ENCODE measurements at places on chromosomes 2 and 18.

DNA sequence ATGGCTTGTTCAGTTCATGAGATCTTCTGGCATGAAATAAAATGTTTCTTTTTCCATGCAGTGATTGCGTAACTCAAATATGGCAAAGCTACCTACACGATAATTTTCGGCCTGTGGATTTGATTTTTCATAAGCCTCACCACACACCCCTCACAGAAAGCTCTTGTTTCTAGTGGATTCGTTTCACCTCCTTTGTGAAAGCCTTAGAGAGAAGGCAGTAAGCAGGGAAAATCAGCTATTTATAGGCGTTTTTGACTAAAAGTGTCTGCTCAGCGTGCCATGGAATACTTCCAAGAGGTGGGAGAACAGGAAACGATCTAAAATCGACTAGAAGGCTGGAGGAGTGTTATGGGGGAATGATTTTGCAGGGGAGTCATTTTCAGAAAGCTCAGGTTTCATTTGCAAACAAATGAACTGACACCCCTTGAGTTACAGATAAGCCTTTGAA is 417.9 kb downstream of the TGIF1 start:
- no peak for DNase-seq
- H3K4me1 ChIP-seq = no peaks in the 10 kb centered on the region
- no peaks in the 10 kb centered on the region for H3K36me3 ChIP-seq
- H3K27ac ChIP-seq = no peak overlapping the region
- H3K27me3 ChIP-seq = peaks cover 12% of the 10 kb centered on the region

DNA sequence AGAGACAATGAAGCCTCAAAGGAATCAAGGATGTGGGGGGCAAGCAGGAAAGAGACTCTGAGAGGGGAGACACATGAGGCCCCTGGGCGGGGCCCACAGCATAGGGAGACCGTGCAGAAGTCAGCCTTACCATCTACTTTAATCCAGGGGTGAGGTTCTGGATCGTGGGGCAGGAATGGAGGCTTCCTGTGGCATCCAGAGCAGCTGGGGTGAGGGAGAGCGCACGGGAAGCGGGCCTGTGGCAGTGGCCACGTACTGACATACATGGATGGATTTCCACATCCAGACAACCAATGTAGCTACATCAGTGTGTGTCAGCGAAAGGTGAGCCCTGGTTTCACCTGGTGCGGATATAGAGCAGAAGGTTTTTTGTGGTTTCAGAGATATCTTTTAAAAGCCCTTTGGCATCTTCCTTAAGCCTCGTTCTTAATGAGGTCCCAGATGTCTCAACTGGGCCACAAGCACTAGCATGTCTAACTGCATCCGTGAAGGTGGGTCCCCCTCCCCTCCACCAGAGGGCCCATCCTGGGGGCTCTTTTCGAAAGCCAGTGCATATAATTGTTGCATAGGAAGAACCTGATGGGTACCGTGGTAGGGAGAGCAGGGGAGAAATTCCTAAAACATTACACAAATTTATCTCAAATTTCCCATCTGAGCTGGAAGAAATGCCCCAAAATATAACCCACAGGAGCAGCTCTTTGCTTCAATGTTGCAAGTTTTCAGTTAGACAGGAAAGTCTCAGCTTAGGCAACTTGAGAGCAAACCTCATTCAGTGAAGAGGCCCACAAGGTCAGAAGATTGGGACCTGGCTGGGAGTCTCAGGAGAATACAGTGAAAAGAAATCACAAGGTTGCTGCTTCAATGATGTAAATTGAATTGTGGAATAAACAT is 90.9 kb downstream of the SP3 start:
- peaks cover 8% of the 10 kb centered on the region for H3K27me3 ChIP-seq
- no peak overlapping the region for H3K27ac ChIP-seq
- DNase-seq = no peak
- no peaks in the 10 kb centered on the region for H3K36me3 ChIP-seq

DNA sequence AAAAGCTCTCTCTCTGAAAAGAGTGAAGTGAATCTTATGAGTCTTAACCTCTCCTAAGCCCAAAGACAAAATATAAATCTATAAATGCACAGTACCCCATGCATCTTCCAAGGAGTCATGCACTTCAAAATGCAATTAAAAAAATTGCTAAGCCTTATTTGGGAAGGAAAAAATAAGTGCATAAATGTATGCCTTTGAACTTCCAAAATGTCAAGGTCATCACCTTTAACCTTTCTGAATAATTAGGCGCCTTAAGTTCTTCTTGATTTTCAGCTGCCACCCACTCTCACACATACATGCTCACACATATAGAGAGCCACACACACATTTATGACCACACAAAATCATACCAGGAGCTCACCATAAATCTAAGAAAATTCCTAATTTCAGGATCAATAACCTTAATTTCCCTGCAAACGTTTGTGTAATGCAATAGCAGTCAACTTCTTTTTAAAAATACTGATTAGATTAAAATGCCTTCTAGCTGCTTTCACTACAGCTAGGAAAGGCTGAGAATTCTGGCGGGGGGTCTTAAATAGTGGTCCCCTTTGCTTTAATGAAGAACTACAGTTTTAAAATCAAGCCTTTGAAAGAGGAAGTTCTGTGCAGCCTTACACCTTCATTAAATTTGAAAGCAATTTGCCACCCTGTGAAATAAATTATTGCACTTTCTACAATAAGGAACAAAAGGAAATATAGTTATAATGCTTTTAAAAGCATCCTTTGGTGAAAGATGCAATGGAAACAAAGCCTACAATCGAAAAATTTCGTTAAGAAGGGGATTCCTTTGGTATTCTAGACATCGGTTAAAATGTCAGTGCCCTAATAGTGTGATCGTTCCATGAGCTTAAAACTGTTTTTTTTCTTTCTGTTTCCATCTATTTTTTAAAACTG is 3.6 kb downstream of the HOXD11 start:
- H3K4me1 ChIP-seq = peaks cover 7% of the 10 kb centered on the region
- H3K27me3 ChIP-seq = peaks cover 69% of the 10 kb centered on the region
- H3K27ac ChIP-seq = peak overlapping the region; percentile 68
- DNase-seq = no peak
- H3K36me3 ChIP-seq = peaks cover 3% of the 10 kb centered on the region
- H3K4me3 ChIP-seq = no peak overlapping the region

- DNase-seq = no peak
- H3K27me3 ChIP-seq = no peaks in the 10 kb centered on the region
- no peaks in the 10 kb centered on the region for H3K4me1 ChIP-seq
Observed at GRCh38 chr2:120503793-120504571, 158.0 kb downstream of the INHBB start.

DNA sequence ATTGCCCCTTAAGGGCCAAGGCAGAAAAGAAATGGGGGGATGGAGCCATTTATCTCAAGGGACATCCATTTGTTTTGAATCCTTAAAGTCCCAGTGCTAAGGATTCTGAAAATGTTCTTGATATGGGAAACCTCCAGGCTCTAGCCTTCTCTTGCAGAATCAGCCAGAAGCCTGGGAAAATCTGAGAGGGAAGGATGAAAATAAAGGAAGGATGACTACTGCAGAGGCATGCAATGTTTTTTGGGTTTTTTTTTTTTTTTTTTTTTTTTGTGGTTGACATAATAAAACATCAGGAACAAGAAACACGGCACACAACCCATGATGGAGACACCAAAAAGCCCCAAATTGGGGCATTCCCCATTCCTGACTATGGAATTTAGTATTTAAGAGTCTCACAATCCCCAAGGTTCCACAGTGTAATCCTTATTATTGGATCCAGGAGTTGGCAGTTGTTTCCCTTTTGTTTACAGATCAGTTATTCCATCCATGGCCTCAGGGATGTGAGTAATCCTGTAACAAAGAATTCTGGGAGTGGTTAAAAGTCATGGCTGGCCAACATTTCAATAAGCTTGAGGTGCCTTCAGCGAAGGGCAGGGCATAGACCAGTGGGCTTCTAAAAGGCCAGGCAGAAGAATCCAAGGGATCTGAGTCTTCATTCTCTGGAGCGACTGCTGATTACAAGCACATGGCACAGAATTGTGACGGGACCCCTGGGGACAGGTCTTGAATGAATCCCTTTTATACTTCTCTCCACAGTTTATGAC is 337.5 kb downstream of the GULP1 start:
- H3K27ac ChIP-seq = no peak overlapping the region
- H3K4me1 ChIP-seq = no peaks in the 10 kb centered on the region
- no peak overlapping the region for H3K4me3 ChIP-seq

DNA sequence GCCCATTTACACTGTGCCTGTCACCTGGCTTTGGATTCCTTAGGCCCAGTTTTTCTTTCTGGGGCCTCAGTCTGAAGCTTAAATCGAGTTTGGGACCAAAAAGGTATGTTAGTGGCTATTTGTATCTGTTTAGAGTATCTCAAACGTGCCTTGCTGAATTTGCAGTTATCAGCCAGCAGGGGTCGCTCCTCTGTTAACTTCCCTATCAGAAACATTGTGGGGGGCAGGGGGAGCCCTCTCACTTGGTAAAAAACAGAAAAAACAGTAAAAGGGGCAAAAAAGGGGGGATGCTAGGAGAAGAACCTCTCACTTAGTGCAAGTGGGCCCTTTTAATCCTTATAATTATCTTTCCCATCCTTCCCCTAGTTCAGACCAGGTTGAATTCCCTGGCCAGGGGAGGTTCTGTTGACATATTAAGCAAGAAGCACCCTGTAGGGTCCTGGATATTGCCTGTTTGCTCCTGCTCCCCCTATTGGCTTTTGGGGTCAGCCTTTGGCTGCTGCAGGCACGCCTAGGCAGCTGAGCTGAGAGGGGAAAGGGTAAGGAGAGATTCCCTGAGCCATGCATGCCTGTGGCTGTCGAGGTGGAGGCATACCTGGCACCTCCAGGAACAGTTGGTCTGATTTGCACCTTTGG is 8.8 kb upstream of the IFIH1 start:
- peaks cover 12% of the 10 kb centered on the region for H3K4me1 ChIP-seq
- no peak overlapping the region for H3K27ac ChIP-seq
- DNase-seq = no peak
- peaks cover 5% of the 10 kb centered on the region for H3K36me3 ChIP-seq
- H3K4me3 ChIP-seq = no peak overlapping the region

DNA sequence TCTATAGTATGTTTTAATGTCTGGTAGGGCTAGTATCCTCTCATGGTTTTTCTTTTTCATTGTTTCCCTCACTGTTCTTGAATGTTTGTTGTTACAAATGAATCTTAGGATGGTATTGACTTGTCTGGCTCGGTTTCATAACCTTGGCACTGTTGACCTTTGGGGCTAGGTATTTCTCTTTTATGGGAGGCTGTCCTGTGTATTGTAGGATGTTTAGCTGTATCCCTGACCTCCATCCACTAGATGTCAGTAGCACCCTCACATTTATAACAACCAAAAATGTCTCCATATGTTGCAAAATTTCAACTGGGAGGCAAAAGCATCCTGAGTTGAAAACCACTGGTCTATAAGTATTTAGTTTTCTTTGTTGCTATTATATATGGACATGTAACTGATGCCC is 7.0 kb upstream of the AOX1 start:
- H3K4me1 ChIP-seq = peaks cover 18% of the 10 kb centered on the region
- H3K4me3 ChIP-seq = no peak overlapping the region
- no peak for DNase-seq
- H3K27ac ChIP-seq = no peak overlapping the region
- H3K36me3 ChIP-seq = peaks cover 22% of the 10 kb centered on the region
- H3K27me3 ChIP-seq = no peaks in the 10 kb centered on the region

GRCh38 chr18:55386545-55386944 is 201.4 kb downstream of the TCF4 start:
- H3K4me3 ChIP-seq = no peak overlapping the region
- no peak overlapping the region for H3K27ac ChIP-seq
- H3K36me3 ChIP-seq = no peaks in the 10 kb centered on the region
- no peaks in the 10 kb centered on the region for H3K4me1 ChIP-seq

- H3K27me3 ChIP-seq = no peaks in the 10 kb centered on the region
- no peak overlapping the region for H3K4me3 ChIP-seq
- DNase-seq = no peak
- no peak overlapping the region for H3K27ac ChIP-seq
Observed at GRCh38 chr18:67342159-67342558, 174.4 kb downstream of the DSEL start.

GRCh38 chr2:191954451-191954850 is 107.6 kb upstream of the CAVIN2 start:
- H3K27me3 ChIP-seq = peaks cover 8% of the 10 kb centered on the region
- no peaks in the 10 kb centered on the region for H3K36me3 ChIP-seq
- no peak overlapping the region for H3K27ac ChIP-seq
- no peak overlapping the region for H3K4me3 ChIP-seq

GRCh38 chr2:213162516-213163118 is 11.2 kb upstream of the IKZF2 start:
- no peak for DNase-seq
- H3K4me3 ChIP-seq = no peak overlapping the region
- no peak overlapping the region for H3K27ac ChIP-seq

DNA sequence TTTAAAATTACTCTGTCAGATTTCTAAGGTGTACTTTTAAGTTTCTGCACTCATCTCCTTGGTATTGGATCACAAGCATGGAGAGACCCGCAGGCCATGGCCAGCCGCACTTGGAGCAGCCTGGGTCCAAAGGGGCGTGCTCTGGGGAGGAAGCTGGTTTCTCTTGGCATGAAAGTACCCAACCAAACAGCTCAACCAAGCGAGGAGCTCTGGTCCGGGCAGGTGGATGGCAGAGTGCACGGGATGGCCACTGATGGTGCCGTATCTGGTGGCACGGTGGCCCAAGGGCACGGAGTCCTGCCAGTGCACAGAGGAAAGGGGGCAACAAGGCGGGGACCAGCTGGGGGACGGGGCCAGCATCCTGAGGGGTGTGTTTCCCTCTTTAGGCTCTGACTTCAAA is 32.2 kb upstream of the MCFD2 start:
- no peak overlapping the region for H3K4me3 ChIP-seq
- no peak for DNase-seq
- H3K36me3 ChIP-seq = peaks cover 41% of the 10 kb centered on the region

GRCh38 chr2:136020831-136021230 is 35.4 kb upstream of the DARS1 start:
- H3K4me1 ChIP-seq = peaks cover 13% of the 10 kb centered on the region
- peaks cover 2% of the 10 kb centered on the region for H3K27me3 ChIP-seq
- no peak for DNase-seq
- no peaks in the 10 kb centered on the region for H3K36me3 ChIP-seq
- H3K4me3 ChIP-seq = no peak overlapping the region

DNA sequence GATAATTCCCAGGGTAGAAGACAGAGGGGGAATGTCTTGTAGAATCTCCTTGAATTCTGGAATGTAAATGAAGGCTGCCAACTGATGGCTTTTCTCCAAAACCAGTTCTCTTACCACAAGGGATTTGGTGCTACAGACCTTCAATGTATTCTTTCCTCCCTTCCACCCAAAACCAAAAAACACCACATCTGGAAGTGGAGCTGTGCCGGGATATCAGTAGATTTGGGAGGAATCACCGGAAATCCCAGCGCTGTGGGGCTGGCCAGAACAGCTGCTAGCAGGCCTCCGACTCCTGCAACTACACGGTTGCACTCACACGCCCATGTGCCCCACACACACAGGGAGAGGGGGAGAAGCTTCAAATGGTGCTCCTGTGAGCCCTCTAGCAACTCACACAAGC is 45.7 kb downstream of the RPL31 start:
- peaks cover 3% of the 10 kb centered on the region for H3K27me3 ChIP-seq
- no peaks in the 10 kb centered on the region for H3K36me3 ChIP-seq
- DNase-seq = no peak
- no peaks in the 10 kb centered on the region for H3K4me1 ChIP-seq

Measured in activated T-helper 1 cell treated with anti-CD3 and anti-CD28 coated beads, Interleukin-12 subunit alpha, Interleukin-12 subunit beta, Interleukin-2, Interleukin-4 antibody, amounts not matched to agents 30 ng/mL and 10 ng/mL and 1 ng/mL, durations not matched to agents 14 hours and 24 hours and 36 hours (primary cell).